ENCODE measurements at places on chromosomes 5 and 9. TPM values are rescaled to one million over a fixed set of nuclear protein-coding genes. Genes with fewer than 3 reads are reported as not detected.
A peak's percentile ranks its signal among the peaks of the same experiment; 100 is the strongest.

EIF4E1B gene
- not detected for polyA plus RNA-seq

UGT3A2 gene
- not detected for polyA plus RNA-seq

FBP1 gene
- polyA plus RNA-seq = 8.2 TPM

SPATA31A3 gene
- polyA plus RNA-seq = not detected

ZDHHC11 gene
- 0.28 TPM for polyA plus RNA-seq

HRH2 gene
- 0.63 TPM for polyA plus RNA-seq

DNA sequence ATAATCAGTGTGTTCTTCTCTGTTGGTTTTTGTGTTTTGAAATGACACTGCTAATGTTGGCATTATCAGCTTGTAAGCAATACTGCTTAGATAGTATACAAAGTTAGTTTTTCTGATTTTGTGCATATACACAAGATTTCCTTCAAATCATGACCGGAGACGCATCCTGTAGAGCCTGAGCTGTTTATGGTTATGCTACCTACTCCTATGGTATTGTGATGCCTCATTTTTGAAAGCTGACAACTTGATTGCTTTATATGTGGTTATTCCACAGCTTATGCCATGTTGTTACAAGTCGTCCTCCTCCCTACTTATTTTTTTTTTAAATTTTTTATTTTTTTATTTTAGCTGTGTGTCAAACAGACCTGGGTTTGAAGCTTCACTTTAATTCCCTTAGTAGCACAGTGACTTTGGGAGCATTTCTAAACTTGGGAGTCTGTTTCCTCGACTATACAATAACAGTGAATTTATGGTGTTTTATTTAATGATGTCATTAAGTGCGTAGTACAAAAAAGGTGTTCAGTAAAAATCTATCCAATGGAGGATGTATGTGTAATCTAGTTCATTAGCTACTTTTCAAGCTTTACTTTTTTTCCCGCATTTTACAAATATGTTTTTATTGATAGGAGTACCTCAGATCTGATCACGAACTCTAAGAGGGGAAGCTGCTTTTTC, 59.5 kb downstream of the PARP8 start:
- H3K27me3 ChIP-seq = no peaks in the 10 kb centered on the region
- no peaks in the 10 kb centered on the region for H3K36me3 ChIP-seq
- DNase-seq = no peak

DNA sequence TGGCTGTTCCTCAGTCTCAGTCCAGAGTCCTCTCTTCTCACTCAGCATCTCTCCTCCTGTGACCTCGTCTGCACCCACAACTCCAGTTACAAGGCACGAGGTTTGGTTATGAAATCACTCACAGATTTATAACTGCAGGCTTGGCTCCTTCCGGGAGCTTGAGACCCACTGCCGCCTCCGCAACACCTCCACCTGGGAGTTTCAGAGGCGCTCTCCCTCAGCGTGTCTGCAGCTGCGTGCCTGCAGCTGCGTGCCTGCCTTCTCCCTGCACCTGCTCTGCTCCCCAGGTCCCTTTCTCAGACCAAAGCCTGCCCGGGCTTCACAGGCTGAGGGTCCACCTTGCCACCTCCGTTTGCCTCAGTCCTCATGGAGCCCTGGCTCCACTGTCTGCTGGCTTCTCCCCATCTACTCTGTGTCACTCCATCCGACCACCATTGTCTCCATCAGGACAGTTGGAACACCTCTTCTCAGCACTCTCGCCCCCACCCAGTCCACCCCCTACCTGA, 51.5 kb downstream of the HRH2 start:
- H3K27me3 ChIP-seq = no peaks in the 10 kb centered on the region
- H3K27ac ChIP-seq = no peak overlapping the region
- H3K36me3 ChIP-seq = peaks cover 6% of the 10 kb centered on the region
- H3K4me3 ChIP-seq = no peak overlapping the region
- no peak for DNase-seq
- H3K4me1 ChIP-seq = no peaks in the 10 kb centered on the region

GRCh38 chr5:37495668-37496347, 116.7 kb downstream of the WDR70 start:
- DNase-seq = no peak
- no peak overlapping the region for H3K4me3 ChIP-seq

DNA sequence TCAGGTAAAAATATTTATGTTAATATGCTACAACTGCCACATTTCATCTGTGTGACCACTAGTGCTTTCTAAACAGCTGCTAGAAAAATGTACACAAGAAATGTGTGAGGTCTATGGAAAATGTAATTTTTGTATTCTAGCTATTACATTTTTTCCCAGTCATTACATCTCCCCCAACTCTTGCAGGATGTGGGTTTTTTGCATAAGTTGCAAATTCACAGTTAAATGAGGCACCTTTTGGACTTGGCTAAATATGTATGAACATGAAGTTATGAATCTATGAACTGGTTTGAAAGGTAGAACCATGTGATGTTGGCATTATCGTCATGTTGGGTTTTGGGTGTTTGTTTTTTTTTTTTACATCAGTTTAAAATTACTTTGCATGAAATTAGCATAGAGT, 590.4 kb upstream of the WWC1 start:
- H3K27ac ChIP-seq = no peak overlapping the region
- H3K27me3 ChIP-seq = no peaks in the 10 kb centered on the region
- no peaks in the 10 kb centered on the region for H3K36me3 ChIP-seq
- H3K4me1 ChIP-seq = no peaks in the 10 kb centered on the region
- DNase-seq = no peak

GRCh38 chr9:73863924-73864323, 633.2 kb upstream of the RORB start:
- H3K36me3 ChIP-seq = no peaks in the 10 kb centered on the region
- H3K4me1 ChIP-seq = no peaks in the 10 kb centered on the region
- no peaks in the 10 kb centered on the region for H3K27me3 ChIP-seq
- no peak overlapping the region for H3K4me3 ChIP-seq

DNA sequence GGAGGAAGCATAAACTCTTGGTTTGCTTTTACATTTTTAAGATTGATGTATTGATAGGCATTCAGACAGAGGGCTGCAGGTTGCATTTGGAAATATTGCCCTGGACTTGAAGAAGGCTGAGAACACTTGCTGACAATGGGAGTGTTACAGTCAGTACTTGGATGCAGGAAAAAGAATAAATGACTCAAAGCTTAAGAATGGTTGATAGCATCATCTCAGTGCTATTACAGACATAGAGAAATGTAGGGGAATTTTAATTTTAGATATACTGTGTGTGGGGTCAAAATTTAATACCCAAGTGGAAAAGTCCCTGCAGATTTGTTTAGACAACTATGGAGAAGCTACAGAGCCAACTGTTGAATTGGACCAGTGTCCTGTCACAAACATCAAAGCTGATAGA, 101.1 kb downstream of the ISL1 start:
- no peaks in the 10 kb centered on the region for H3K27me3 ChIP-seq
- no peaks in the 10 kb centered on the region for H3K4me1 ChIP-seq
- no peak overlapping the region for H3K27ac ChIP-seq
- H3K4me3 ChIP-seq = no peak overlapping the region
- no peak for DNase-seq
- H3K36me3 ChIP-seq = no peaks in the 10 kb centered on the region

GRCh38 chr5:9596171-9596780, 33.9 kb downstream of the TAS2R1 start:
- H3K36me3 ChIP-seq = no peaks in the 10 kb centered on the region
- no peak overlapping the region for H3K27ac ChIP-seq
- H3K27me3 ChIP-seq = no peaks in the 10 kb centered on the region
- no peak overlapping the region for H3K4me3 ChIP-seq
- no peaks in the 10 kb centered on the region for H3K4me1 ChIP-seq

GRCh38 chr9:111980398-111980797, 83.8 kb downstream of the UGCG start:
- H3K27ac ChIP-seq = no peak overlapping the region
- H3K36me3 ChIP-seq = no peaks in the 10 kb centered on the region
- H3K4me1 ChIP-seq = peaks cover 18% of the 10 kb centered on the region
- H3K27me3 ChIP-seq = no peaks in the 10 kb centered on the region
- no peak for DNase-seq

DNA sequence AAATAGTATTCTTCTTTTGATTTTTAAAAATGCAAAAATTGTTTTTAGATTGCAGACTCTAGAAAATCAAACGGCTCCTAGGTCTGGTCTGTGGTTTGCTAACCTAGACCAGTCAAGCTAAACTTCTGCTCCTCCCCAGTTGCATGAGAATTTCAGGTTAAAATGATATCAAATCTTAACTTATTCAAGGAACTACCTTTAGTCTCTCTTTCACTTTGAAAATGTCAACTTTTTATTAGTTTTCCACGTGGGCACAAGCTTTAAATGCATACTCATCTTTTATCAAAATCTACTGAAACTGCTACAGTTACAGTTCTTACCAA, 8.8 kb downstream of the CAMK4 start:
- H3K36me3 ChIP-seq = no peaks in the 10 kb centered on the region
- no peak overlapping the region for H3K4me3 ChIP-seq
- peak overlapping the region; percentile 54 for H3K27ac ChIP-seq

DNA sequence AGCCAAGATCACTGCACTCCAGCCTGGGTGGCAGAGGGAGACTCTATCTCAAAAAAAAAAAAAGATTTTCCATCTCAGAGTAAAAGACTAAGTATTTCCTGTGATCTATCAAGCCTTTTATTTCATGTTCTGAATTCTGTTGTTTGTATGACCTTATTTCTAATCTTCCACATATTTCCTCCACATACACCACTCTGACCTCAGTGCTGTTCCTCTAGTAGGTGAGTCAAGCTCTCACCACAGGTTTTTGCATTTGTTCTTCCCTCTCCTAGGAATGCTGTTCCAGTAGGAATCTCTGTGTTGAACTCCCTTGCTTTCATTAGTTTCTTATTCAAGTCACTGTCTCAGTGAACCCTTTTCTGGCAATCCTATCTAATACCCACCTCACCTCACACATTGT, 68.1 kb downstream of the INVS start:
- DNase-seq = no peak
- no peaks in the 10 kb centered on the region for H3K36me3 ChIP-seq
- no peak overlapping the region for H3K4me3 ChIP-seq
- H3K4me1 ChIP-seq = no peaks in the 10 kb centered on the region
- no peak overlapping the region for H3K27ac ChIP-seq

DNA sequence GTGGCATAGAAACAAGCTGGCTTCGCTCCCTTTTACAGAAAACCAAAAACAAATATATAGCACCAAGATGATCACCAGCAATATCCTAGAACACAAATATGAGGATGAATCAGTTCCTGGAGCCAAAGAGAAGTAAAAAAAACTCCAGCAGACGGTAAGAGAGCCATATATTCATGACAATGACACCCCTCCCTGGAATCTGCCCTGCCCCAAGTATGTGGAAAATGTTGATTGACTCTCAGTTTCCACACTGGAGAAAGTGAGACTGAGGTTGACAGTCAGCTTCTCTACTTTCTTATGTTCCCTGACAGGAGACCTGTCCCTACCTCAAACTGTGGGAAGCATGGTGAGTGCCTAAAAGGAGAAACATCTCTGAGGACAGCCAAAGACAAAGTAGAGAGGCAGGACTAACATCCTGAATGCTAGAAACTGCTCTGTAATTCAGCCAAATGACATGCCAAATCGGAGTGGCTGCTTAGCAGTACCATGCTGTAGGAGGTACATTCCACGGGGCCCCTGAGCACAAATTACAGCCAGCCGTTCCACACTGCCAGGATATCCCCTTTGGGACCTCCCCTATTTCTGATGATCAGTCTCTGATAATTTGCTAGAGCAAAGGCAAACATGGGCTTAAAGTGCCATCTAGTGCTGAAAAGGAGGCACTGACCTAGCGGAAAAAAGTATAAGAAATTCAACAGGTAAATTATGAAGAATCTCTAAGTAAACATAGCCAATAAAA, 424.0 kb upstream of the RGMB start:
- no peak for DNase-seq
- no peak overlapping the region for H3K27ac ChIP-seq
- no peaks in the 10 kb centered on the region for H3K4me1 ChIP-seq
- no peaks in the 10 kb centered on the region for H3K27me3 ChIP-seq

- H3K27ac ChIP-seq = no peak overlapping the region
- H3K4me1 ChIP-seq = peaks cover 16% of the 10 kb centered on the region
- no peaks in the 10 kb centered on the region for H3K36me3 ChIP-seq
- DNase-seq = no peak
- no peak overlapping the region for H3K4me3 ChIP-seq
- H3K27me3 ChIP-seq = no peaks in the 10 kb centered on the region
Measured at GRCh38 chr5:173291722-173292658, 36.2 kb downstream of the STC2 start.

DNA sequence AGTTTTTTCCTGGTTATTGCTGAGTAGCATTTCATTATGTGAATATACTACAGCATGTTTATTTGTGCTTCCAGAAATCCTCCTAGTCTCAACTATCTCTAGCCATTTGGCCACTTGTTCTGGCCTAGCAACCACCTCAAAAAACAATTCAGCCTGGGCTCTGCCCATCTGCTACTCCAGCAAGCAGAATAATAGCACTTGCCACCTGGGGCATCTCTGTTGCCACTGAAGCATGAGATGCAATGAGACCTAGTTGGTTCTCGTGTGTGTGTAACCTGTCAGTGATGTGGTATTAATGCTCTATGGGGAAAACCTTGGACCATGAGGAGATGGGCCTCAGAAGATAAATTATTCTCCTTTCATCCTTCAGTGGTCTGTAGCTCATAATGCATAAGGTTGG, 129.5 kb downstream of the RNF180 start:
- H3K27me3 ChIP-seq = no peaks in the 10 kb centered on the region
- no peak for DNase-seq
- H3K4me1 ChIP-seq = no peaks in the 10 kb centered on the region
- no peaks in the 10 kb centered on the region for H3K36me3 ChIP-seq

DNA sequence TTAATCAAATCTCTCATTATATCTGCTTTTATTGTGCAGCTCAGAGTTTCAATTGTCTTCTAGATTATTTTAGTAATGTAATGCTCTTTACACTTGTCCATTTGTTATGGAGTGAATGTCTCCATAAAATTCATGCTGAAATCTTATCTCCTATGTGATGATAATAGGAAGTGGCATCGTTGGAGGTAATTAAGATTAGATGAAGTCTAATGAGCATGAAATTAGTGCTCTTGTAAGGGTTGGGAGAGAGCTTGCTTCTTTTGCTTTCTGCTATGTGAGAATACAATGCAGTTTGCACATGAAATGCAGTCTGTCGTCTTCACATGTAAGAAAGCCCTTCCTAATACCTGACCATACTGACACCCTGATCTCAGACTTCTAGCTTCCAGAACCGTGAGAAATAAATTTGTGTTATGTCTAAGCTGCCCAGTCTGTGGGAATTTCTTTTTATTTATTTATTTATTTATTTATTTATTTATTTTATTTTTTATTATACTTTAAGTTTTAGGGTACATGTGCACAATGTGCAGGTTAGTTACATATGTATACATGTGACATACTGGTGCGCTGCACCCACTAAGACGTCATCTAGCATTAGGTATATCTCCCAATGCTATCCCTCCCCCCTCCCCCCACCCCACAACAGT, 1399.2 kb upstream of the CDH6 start:
- DNase-seq = no peak
- H3K27me3 ChIP-seq = no peaks in the 10 kb centered on the region
- H3K27ac ChIP-seq = no peak overlapping the region
- no peaks in the 10 kb centered on the region for H3K36me3 ChIP-seq
- no peaks in the 10 kb centered on the region for H3K4me1 ChIP-seq

- DNase-seq = no peak
- no peaks in the 10 kb centered on the region for H3K36me3 ChIP-seq
- H3K4me1 ChIP-seq = no peaks in the 10 kb centered on the region
- no peak overlapping the region for H3K4me3 ChIP-seq
Measured at GRCh38 chr5:38497946-38498345, 58.5 kb downstream of the LIFR start.

GRCh38 chr9:88994469-88995199, 3.4 kb downstream of the S1PR3 start:
- H3K4me1 ChIP-seq = peaks cover 7% of the 10 kb centered on the region
- DNase-seq = no peak
- no peaks in the 10 kb centered on the region for H3K27me3 ChIP-seq
- no peak overlapping the region for H3K27ac ChIP-seq
- H3K36me3 ChIP-seq = no peaks in the 10 kb centered on the region
- no peak overlapping the region for H3K4me3 ChIP-seq
